ENCODE measurements at places on chromosomes 1 and 21. TPM values are rescaled to one million over a fixed set of nuclear protein-coding genes. Genes with fewer than 3 reads are reported as not detected.

SLC6A9 gene
- 5.3 TPM for polyA plus RNA-seq

CRYBG2 gene
- 15.5 TPM for polyA plus RNA-seq

RPTN gene
- 0.64 TPM for polyA plus RNA-seq

LCE3D gene
- polyA plus RNA-seq = 9.1 TPM

KPRP gene
- polyA plus RNA-seq = 0.90 TPM

PTGER3 gene
- 0.04 TPM for polyA plus RNA-seq

ZBTB7B gene
- polyA plus RNA-seq = 20.9 TPM

POU3F1 gene
- 0.32 TPM for polyA plus RNA-seq

PDE9A gene
- 0.22 TPM for polyA plus RNA-seq

IGSF5 gene
- not detected for polyA plus RNA-seq

FABP3 gene
- polyA plus RNA-seq = 0.58 TPM

LEPR gene
- 6.5 TPM for polyA plus RNA-seq

PLEKHN1 gene
- polyA plus RNA-seq = 4.9 TPM

ARHGEF16 gene
- 6.2 TPM for polyA plus RNA-seq

ZNF695 gene
- polyA plus RNA-seq = 0.89 TPM

TMEM52 gene
- 0.10 TPM for polyA plus RNA-seq

PLA2G2F gene
- polyA plus RNA-seq = 0.26 TPM

HNRNPCL2 gene
- not detected for polyA plus RNA-seq

CYP4B1 gene
- 2.1 TPM for polyA plus RNA-seq

BRINP2 gene
- polyA plus RNA-seq = 0.05 TPM

EFNA3 gene
- 4.4 TPM for polyA plus RNA-seq

TBX19 gene
- 1.2 TPM for polyA plus RNA-seq

SEC16B gene
- 1.3 TPM for polyA plus RNA-seq

MTMR11 gene
- polyA plus RNA-seq = 15.6 TPM

NTNG1 gene
- 8.5 TPM for polyA plus RNA-seq

FAAH gene
- 5.4 TPM for polyA plus RNA-seq

ARTN gene
- polyA plus RNA-seq = 27.2 TPM

ITLN2 gene
- 0.22 TPM for polyA plus RNA-seq

FBLIM1 gene
- 185 TPM for polyA plus RNA-seq
